Type B pancreatic cell (in vitro differentiated cells): ENCODE measurements at places on chromosomes 5 and 9. TPM values are rescaled to one million over a fixed set of nuclear protein-coding genes. Genes with fewer than 3 reads are reported as not detected.

DNA sequence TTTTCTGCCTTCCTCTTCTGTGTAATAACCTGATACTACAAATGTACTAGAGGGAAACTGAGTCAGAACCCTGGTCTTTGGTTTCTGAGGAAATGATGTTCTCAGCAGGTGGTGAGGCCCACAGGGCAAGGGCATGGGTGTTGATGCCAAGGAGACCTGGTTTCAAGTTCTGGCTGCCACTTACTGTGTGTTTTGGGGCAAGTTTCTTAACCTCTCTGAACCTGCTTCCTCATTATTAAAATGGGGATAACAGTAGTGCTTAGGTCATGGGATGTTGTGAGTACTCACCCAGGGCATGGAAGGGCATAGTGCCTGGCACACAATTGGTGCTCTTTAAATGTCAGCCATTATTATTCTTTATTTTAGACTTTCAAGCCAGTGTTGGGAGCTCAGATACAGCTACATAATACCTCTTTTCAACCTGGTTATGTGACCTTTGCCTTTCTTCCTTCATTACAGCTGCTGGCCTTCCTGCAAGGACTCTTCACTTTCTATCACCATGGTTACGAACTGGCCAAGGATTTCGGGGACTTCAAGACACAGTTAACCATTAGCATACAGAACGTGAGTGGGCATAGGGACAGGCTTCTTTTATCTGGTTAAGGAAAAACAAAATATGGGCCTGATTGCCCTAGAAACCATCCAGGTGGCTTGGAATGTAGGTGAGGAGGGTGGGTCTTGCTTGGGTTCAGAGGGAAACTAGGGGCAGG, 131.5 kb downstream of the ARHGAP26 start:
- no peak for DNase-seq
- peak overlapping the region; percentile 29 for H3K4me3 ChIP-seq
- peaks cover 22% of the 10 kb centered on the region for H3K4me1 ChIP-seq
- peaks cover 20% of the 10 kb centered on the region for H3K36me3 ChIP-seq
- peak overlapping the region; percentile 57 for H3K27ac ChIP-seq

DNA sequence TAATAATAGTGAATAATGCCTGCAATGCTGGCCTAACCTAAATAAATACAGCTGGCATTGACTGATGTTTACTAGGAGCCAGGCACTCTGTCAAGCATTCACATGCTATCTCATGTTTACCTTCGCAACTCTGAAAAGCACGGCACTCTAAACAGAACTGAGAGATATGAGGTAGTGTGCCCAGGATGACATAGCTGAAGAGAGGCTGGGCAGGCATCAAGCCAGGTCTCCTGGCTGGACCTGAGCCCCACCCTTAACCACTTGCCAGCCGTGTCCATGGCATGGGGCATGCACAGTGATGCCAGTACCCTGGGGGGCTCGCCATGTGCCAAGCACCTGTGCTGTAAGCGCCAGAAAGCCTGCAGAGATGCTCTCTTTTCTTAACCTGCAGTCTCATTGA, 119.4 kb upstream of the MVB12B start:
- H3K4me3 ChIP-seq: no peak overlapping the region
- H3K4me1 ChIP-seq: no peaks in the 10 kb centered on the region
- no peak overlapping the region for H3K27ac ChIP-seq
- no peak for DNase-seq
- peaks cover 12% of the 10 kb centered on the region for H3K27me3 ChIP-seq

DNA sequence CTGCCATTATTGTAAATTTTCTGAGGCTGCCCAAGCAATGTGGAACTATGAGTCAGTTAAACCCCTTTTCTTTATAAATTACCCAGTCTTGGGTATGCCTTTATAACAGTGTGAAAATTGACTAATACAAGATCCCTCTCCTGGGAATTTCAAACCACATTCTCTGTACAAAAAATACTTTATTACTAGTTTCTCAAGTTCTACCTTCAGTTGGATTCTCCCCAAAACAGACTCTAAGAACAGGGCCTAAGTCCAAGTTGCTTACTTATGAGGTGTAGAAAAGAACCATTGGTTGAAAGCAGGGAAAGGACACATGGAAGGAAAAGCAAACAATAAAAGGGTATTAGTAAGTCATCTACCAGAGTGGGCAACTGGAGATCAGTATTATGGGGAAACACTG, 343.2 kb downstream of the TMEM232 start:
- H3K36me3 ChIP-seq: no peaks in the 10 kb centered on the region
- H3K27me3 ChIP-seq: no peaks in the 10 kb centered on the region
- H3K27ac ChIP-seq: no peak overlapping the region
- no peak for DNase-seq
- peaks cover 5% of the 10 kb centered on the region for H3K4me1 ChIP-seq
- H3K4me3 ChIP-seq: no peak overlapping the region

- peak overlapping the region; percentile 79 for H3K27ac ChIP-seq
- H3K27me3 ChIP-seq: no peaks in the 10 kb centered on the region
- H3K4me3 ChIP-seq: no peak overlapping the region
- peaks cover 30% of the 10 kb centered on the region for H3K4me1 ChIP-seq
- H3K36me3 ChIP-seq: no peaks in the 10 kb centered on the region
Measured at GRCh38 chr5:142222866-142223558, 101.8 kb downstream of the SPRY4 start.

- H3K4me1 ChIP-seq: peaks cover 4% of the 10 kb centered on the region
- H3K36me3 ChIP-seq: no peaks in the 10 kb centered on the region
- peaks cover 8% of the 10 kb centered on the region for H3K27me3 ChIP-seq
- H3K4me3 ChIP-seq: no peak overlapping the region
- no peak for DNase-seq
- no peak overlapping the region for H3K27ac ChIP-seq
Measured at GRCh38 chr5:125874057-125874456, 549.2 kb upstream of the GRAMD2B start.

GRCh38 chr5:128036950-128037349, 46.6 kb upstream of the SLC12A2 start:
- H3K4me1 ChIP-seq: peaks cover 7% of the 10 kb centered on the region
- H3K4me3 ChIP-seq: no peak overlapping the region
- DNase-seq: no peak
- H3K36me3 ChIP-seq: peaks cover 8% of the 10 kb centered on the region

- H3K36me3 ChIP-seq: no peaks in the 10 kb centered on the region
- no peak overlapping the region for H3K27ac ChIP-seq
- H3K4me1 ChIP-seq: no peaks in the 10 kb centered on the region
- no peak for DNase-seq
Measured at GRCh38 chr5:53335115-53335514, 145.3 kb upstream of the FST start.

DNA sequence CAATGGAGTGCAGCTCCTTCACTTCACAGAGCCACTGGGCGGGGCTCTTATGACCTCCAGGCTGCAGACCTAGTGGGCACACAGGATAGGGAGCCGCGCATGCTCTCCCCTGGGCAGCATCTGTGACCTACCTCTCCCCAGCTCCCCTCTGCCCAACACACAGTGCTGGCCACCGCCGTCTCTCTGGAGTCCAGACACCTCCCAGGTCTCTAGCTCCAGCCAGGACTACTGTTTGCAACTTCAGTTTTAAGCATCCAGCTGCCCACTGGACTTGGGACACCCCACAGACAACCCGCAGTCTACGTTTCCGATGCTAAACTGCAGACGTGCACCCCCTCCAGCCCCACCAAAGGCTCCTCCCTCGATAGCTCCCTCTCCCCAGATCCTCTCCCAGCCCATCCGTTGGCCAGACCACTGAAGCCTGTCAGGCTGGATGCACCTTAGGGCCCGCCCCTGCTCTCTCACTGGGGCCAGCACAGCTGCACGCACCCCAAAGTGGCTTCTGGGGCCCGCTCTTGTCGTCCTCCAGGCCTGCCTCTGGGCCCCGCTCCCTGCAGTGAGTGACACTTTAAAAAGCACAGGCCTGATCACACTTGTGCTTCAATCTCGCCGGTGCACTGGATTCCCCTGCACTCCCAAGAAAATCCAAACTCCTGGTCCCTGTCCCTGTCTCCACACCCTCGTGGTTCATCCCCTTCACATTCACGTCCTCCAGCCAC, 11.3 kb downstream of the FLT4 start:
- H3K27me3 ChIP-seq: peaks cover 32% of the 10 kb centered on the region
- H3K4me3 ChIP-seq: no peak overlapping the region
- H3K27ac ChIP-seq: no peak overlapping the region
- H3K4me1 ChIP-seq: no peaks in the 10 kb centered on the region

GRCh38 chr9:78831726-78832125, 534.8 kb downstream of the PSAT1 start:
- no peaks in the 10 kb centered on the region for H3K36me3 ChIP-seq
- H3K4me3 ChIP-seq: no peak overlapping the region
- no peak overlapping the region for H3K27ac ChIP-seq
- H3K4me1 ChIP-seq: no peaks in the 10 kb centered on the region
- no peak for DNase-seq
- H3K27me3 ChIP-seq: peaks cover 3% of the 10 kb centered on the region

- H3K4me3 ChIP-seq: no peak overlapping the region
- peaks cover 49% of the 10 kb centered on the region for H3K27me3 ChIP-seq
- no peaks in the 10 kb centered on the region for H3K4me1 ChIP-seq
- DNase-seq: peak; percentile 16
- no peak overlapping the region for H3K27ac ChIP-seq
Measured at GRCh38 chr5:137595396-137596079, 96.4 kb upstream of the SPOCK1 start.

Gene LCN1
- not detected in 2 replicates for total RNA-seq

- peaks cover 15% of the 10 kb centered on the region for H3K27me3 ChIP-seq
- H3K4me1 ChIP-seq: no peaks in the 10 kb centered on the region
- H3K4me3 ChIP-seq: no peak overlapping the region
- no peak overlapping the region for H3K27ac ChIP-seq
- H3K36me3 ChIP-seq: no peaks in the 10 kb centered on the region
Measured at GRCh38 chr5:8842971-8843551, 702.8 kb downstream of the SEMA5A start.

Gene OR1K1
- total RNA-seq: not detected in 2 replicates

GRCh38 chr5:139063664-139064054, 134.5 kb downstream of the SIL1 start:
- DNase-seq: no peak
- H3K36me3 ChIP-seq: peaks cover 3% of the 10 kb centered on the region
- no peak overlapping the region for H3K4me3 ChIP-seq
- no peak overlapping the region for H3K27ac ChIP-seq
- H3K4me1 ChIP-seq: peaks cover 34% of the 10 kb centered on the region
- no peaks in the 10 kb centered on the region for H3K27me3 ChIP-seq

Gene GABRA1
- total RNA-seq: 1.8 and 12.3 TPM in 2 replicates

- peaks cover 2% of the 10 kb centered on the region for H3K27me3 ChIP-seq
- DNase-seq: no peak
- peaks cover 11% of the 10 kb centered on the region for H3K4me1 ChIP-seq
- H3K4me3 ChIP-seq: no peak overlapping the region
Measured at GRCh38 chr9:74369844-74370243, 127.3 kb upstream of the RORB start.

Gene GAS1
- 16.0 and 120 TPM in 2 replicates for total RNA-seq

DNA sequence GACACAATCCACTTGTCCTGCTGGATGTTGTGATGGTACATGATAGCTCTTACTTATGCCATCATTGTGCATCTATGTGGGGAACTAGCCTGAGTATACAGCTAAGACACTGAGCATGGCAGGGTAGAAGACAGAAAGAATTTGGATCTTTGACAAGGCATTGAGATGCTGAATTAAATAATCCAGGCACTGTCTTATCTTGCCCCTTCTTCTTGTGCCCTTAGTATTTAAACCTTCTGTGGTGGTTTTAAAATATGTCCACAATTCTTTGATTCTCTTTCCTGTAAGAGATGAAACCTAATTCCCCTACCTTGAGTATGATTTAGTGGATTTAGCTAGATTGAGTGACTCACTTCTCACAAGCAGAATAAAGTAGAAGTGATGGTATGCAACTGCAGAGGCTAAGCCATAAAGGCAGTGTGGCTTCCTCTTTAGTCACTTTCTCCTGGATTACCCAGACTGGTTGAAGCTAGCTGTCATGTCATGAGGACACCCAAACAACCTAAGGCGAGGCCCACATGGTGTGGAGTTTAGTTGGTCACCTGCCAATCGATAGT, 174.0 kb upstream of the NREP start:
- H3K4me3 ChIP-seq: no peak overlapping the region
- DNase-seq: no peak
- no peaks in the 10 kb centered on the region for H3K36me3 ChIP-seq
- no peak overlapping the region for H3K27ac ChIP-seq
- H3K4me1 ChIP-seq: peaks cover 16% of the 10 kb centered on the region

GRCh38 chr9:126862104-126862761, 1.8 kb downstream of the ZBTB34 start:
- peaks cover 16% of the 10 kb centered on the region for H3K36me3 ChIP-seq
- H3K27ac ChIP-seq: peak overlapping the region; percentile 94
- peaks cover 18% of the 10 kb centered on the region for H3K4me1 ChIP-seq
- peak overlapping the region; percentile 96 for H3K4me3 ChIP-seq
- DNase-seq: no peak
- peaks cover 13% of the 10 kb centered on the region for H3K27me3 ChIP-seq

Gene CDKN2B-AS1
- 0.58 and 1.5 TPM in 2 replicates for total RNA-seq

DNA sequence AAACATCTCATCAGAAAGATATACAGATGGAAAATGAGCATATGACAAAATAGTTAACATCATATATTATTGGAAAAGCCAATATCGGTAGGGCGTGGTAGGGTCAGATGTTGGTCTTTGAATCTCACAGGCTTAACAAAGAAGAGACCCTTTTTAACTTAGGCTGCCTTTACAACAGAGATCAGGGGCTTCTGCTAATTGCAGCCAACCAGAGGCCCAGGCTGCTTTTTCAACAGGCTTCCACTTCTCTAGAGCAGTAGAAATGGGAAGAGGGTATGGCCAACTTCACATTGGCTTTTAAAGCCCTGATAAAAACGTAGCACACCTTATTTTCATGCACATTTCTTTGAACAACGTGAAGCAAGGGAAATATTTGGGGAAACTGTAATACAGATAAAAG, 764.3 kb upstream of the CTNND2 start:
- H3K27me3 ChIP-seq: peaks cover 63% of the 10 kb centered on the region
- no peaks in the 10 kb centered on the region for H3K4me1 ChIP-seq
- no peak overlapping the region for H3K4me3 ChIP-seq
- no peaks in the 10 kb centered on the region for H3K36me3 ChIP-seq
- DNase-seq: no peak
